ENCODE measurements at places on chromosomes 6 and 20.

- DNase-seq: peak; percentile 67
Measured at GRCh38 chr6:17393892-17394631, 667 bp downstream of the CAP2 start.

DNA sequence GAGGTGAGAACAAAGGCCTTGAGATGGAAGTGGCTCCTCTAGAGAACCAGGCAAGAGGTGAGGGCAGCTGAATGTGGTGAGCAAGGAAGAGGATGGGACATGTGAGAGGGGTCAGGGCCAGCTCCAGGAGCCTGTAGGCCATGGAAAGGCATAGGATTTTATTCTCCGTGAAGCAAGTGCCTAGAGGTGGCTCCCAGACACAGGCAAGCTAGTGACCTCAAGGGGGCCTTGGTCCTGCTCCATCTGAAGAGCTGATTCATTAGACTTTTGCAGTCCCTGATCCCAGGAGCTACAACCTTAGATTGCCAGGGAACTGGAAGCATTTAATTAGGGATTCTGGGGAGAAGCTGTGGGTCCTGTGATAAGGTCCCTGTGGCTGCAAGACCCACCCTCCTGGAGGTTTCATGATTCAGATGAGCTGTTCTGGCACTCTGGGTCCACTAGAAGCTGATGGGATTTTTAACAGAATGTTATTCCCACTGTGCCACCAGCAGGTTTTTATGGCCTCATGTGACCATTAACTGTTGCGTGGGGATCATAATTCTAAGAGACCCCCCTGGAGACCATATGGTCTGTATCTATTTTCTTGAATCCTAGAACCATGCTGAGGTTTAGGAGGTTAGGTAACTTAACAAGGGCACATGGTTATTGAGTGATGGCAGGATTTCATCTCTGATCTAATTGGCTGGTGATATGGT is 90.5 kb downstream of the ELOVL5 start:
- DNase-seq: no peak

DNA sequence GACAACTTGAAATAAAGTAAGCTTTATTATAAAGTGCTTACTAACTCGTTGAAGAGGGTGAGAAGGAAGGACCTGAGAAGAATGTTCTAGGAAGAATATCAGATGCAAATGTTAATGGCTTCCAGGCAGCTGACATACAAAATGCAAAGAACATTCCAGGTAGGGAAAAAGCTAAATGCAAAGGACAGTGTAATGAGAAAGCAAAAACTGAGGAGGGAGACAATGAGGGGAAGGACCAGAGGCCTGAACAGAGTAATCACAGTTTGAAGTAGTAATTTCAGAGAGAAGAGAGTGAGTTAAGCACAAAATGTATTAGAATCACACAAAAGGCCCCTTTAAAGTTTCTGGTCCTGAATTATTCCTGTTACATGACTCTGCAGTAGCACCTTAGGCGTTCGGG is 81.3 kb downstream of the HMGCLL1 start:
- DNase-seq: no peak

- DNase-seq: no peak
Measured at GRCh38 chr6:33826537-33826936, 22.7 kb upstream of the MLN start.

GRCh38 chr20:44956410-44956809 is 3.8 kb downstream of the TOMM34 start:
- DNase-seq: no peak

- DNase-seq: no peak
Measured at GRCh38 chr6:44636561-44637248, 249.2 kb downstream of the CDC5L start.

DNA sequence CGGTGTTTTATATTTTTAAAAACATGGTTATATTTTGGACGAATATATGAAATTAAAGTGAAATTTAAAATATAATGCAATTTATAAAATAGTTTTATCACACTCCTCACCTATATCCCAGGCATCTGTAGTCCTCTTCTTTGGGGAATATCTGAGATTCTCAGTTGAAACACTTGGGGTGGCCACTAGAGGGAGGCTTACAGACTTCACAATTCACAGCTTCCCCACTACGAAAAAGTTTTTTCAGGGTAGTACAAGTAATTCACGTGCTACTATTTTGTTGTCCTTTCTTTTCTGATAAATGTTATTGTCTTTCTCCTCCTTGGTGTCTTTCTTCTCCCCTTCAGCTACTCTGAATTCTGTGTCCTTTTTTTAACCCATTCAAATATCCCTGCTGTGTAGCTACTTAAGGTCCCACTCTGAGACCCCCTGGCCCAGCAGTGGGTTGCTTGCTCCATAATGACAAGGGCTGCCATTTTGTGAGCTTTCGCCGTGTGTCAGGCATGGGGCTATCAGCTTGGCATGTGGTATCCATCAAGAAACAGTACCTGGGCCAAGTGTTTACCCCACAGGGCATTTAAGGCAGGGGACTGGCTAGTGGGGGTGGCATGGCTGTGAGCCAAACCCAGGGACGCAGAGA is 43.6 kb upstream of the PHACTR3 start:
- no peak for DNase-seq

- no peak for DNase-seq
Measured at GRCh38 chr6:116409756-116410155, 39.0 kb downstream of the DSE start.

DNA sequence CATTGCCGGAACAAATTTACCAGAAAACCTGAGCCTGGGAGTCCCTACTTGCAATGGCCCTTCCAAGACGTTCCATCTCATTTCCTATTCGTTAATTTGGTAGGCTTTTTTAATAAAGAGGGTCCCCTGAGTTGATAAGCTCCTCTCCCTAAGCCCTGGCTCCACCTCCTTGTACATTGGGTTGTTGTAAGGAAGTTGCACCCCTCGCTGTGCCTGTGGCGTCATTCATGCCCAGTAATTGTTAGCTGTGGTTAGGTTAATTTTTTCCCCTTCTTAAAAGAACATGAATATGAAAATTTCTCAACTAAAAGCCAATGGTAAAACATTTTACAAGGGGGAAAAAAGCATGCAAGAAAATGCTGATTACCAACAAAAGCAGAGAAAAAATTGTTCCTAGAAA is 91.9 kb downstream of the SLC24A3 start:
- no peak for DNase-seq

Measured in right forelimb (tissue), 1 donor.